ENCODE measurements at places on chromosomes 1 and 21.
A peak's percentile ranks its signal among the peaks of the same experiment; 100 is the strongest.

GRCh38 chr1:109628540-109629321, 9.1 kb downstream of the AMPD2 start:
- no peak for DNase-seq

DNA sequence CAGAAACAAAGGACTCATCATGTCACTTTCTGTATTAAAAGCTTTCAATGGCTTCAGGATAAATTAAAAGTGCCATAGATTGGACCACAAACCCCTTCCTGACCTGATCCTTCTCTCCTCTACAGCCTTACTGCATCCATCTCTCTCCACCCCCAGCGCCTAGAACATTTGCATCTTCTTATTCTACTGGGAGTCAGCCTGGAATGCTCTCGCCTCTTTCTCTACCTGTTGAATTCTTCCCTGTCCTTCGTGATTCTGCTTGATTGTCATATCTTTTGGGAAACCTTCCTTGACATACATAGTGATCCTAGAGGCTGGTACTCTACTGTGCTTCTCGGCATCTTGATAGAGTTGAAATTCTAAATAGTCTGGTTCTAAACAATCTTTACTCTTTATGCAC, 332.0 kb upstream of the PBX1 start:
- DNase-seq = no peak

DNA sequence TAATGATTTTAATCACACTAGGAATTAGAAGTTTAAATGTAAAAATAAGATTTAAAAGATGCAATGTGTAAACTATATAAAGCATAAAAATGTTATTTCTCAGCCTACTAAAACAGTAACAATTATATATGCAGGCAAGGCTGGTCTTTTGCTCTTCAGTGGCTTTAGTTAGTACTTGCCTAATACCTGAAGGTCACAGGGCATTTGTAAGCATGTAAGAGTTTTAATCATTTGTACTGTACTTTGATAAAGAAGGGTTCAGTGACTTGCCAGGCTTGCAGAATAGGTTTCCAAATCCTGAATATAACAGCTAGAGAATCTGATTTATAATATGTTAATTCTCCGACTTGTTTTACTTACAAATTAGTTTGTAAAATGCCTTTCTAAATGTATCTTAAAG, 256.5 kb downstream of the GPR52 start:
- no peak for DNase-seq

DNA sequence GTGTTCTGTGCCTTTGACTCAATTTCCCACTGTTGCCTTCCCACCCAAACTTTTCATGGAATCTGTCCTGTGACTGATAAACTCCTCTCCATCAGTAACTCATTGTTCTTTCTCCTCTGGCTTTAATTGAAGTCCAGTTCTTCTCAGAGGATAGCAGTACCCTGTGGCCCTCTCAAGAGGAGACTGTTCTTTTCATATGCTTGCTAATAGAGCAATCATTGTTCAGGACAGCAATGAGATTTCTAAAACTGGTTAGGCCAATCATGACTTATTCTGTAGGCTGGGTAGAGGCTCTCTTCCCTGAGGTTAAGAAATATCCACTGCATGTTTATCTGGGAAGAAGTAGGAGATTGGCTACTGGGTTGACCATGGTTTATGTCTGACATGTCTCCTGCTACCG, 98.8 kb downstream of the CHD1L start:
- no peak for DNase-seq

DNA sequence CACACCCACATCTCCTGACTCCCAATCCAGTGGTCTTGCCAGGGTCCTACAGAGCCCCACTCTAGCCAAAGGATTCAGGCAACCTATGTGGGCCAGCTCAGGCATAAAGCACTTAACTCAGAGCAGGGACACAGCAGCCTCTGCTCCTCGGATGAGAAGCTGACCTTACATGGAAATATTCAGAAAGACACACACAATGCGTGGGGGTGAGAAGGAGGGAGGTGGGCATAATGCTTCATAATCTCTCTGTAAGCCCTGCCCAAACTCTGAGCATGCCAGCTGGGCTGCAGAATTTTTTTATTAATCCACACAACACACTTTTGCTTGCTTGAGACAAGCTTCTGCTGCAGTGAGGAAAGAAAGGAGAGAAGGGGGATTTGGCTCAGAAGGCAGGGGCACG, 21.6 kb downstream of the KCND3 start:
- no peak for DNase-seq

- DNase-seq = no peak
Observed at GRCh38 chr1:113219377-113219776, 146.4 kb downstream of the LRIG2 start.

- no peak for DNase-seq
Observed at GRCh38 chr1:45215485-45216199, 9.2 kb upstream of the ZSWIM5 start.

- peak; percentile 4 for DNase-seq
Observed at GRCh38 chr1:147389532-147390184, 147.2 kb downstream of the CHD1L start.

DNA sequence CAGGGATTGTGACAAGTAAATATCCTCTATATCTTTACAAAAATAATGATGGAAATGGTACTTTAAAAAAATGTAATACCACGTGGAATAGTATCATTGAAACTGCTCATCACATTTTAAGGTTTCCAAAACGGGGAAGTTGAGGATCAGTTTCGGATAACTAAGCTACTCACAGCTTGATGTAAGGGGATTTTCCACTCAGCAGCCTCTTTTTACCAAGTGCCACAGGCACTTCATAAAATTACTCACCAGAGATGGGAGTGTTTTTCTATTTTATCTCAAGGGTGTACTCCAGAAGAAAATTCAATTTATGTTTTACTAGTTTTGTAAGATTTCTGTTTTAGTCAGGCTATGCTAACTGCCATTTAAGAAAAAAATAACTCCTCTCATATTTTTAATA, 91.7 kb downstream of the TPR start:
- peak; percentile 3 for DNase-seq

DNA sequence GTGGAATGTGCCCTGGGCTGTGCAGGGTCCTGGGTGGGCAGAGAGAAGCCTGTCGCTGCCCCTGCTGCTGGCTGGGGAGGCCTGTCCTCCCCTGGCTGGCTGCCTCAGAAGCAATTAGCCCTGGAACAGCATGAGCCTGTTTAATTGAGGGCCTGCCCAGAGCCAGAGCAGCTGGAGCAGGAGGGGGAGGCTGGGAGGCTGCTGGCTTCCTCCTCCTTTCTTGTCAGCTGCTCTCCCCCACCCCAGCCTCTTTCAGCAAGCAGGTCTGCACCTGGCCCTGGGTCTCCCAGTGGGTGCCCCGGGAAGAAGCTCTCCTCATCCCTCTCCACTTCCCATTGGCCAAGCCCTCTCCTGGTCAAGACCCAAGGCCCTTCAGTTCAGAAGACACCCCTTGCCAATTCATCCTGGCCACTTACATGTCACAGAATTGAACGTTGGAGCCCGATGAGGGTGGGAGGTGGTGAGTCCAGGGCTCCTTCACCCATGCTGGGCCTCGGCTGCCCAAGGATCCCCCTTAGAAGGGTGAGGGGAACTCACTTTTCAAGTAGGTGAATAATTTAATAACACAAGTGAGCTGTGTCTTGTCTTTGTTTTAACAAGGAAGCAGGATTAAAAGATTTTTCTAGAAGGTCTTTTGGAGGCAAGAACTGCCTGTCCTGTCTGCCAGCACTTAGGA, 13.2 kb downstream of the AMPD2 start:
- no peak for DNase-seq

DNA sequence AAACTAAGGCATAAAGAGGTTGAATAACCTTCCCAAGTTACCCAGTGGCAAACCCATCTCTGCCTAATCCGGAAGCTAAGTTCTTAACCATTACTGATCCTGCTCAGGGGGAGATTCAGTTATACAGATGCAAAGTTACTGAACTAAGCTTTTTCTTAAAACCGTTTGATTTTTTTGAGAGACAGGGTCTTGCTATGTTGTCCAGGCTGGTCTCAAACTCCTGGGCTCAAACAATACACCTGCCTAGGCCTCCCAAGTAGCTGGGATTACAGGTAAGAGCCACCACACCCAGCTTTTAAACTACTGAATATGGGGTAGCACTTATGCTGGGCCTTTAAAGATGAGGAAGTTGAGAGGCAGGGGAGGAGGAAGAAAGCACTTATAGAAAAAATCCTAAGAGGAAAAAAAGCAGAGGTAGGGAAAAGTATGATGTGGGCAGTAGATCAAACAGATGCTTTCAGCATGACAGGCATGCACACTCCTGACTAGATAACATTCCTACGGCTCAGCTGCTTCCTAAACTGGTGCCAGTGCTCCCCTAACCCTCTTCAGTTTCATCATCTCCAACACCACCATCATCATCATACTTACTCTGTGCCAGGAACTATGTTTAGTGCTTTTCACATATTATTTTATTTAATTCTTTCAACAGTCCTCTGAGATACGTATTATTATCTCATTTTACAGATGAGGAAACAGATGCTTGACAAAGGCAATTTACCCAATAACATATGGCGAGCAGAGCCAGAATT, 5.8 kb downstream of the PAFAH2 start:
- DNase-seq = no peak

GRCh38 chr1:44619261-44619900, 54.9 kb downstream of the TMEM53 start:
- no peak for DNase-seq

DNA sequence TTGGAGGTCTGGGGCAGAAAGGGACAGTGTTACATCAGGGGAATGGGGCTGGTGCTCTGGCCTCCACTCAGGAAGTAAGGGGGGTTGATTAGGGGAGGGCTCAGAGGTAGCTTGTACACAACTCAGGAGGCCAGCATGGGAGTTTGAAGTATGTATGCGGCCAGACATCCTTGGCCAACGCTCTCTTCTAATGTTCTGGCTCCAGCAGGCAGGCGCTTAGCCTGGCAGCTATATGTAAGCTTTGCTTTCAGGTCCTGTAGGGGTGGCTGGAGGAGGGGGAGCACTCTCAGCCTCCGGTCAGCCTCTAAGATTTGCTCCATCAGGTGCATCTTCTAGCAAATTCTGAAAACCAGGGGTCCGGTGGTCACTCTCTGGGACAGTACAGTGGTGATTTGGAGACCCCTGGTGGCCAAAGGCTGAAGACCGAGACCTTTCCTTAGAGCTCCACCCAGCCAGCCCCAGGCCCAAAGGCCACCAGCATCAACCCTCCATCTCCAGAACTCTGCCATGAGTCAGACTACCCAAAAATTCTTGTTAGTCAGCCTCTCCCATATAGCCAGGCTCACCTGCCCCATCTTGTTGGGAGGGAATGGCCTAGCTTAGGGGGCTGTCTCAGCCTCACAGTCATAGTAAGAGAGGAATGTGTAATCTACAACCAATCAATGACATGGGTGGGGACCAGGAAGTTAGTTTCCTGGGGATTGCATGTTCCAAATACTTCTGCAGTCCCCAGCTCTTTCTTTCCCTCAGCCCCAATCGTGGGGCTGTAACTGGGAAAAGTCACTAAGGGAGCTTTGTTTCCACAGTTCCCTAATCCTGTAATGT, 9.7 kb upstream of the COL8A2 start:
- DNase-seq = peak; percentile 32

GRCh38 chr1:53025034-53025768, 36.8 kb upstream of the PODN start:
- no peak for DNase-seq

- DNase-seq = no peak
Observed at GRCh38 chr1:52233463-52233862, 91.6 kb downstream of the ZFYVE9 start.

GRCh38 chr1:205929496-205930194, 13.6 kb downstream of the SLC26A9 start:
- no peak for DNase-seq

- no peak for DNase-seq
Observed at GRCh38 chr1:66768965-66769364, 16.7 kb downstream of the DYNLT5 start.

DNA sequence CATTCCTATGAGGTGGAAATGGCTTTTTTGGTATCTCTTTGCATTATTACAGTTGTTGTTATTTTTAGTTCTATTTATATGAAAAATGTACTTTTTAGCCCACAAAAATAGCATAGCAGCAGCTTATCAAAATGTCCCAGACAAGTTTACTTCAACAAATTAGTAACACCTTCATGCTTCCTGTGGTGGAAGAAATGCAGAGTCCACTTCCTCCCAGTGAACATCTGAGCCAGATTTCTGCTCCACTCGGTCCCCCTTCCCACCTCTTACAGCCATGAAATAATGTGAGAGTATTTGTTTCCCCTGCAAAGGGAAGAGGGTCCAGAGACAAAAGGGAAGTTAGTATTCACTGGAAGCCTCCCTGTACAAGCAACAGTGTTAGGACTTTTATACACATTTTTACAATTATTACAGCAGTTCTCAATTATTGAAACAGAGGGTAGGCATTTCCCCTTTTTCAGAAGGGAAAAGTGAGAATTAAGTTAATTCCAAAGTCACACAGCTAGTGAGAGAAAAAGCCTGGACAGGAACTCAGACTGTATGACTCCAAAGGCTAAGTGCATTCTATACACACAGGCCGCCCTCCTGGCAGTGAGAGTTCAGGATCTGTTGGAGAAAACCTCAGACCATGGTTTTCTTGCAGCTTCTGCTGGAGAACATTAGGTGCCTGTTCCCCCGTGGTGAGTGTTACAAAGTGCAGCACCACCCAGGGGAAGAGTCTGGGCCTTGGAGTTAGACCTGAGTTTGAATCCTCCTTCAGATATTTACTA, 126.5 kb downstream of the PBX1 start:
- no peak for DNase-seq

GRCh38 chr1:14924455-14925331, 228.9 kb upstream of the TMEM51 start:
- DNase-seq = no peak

DNA sequence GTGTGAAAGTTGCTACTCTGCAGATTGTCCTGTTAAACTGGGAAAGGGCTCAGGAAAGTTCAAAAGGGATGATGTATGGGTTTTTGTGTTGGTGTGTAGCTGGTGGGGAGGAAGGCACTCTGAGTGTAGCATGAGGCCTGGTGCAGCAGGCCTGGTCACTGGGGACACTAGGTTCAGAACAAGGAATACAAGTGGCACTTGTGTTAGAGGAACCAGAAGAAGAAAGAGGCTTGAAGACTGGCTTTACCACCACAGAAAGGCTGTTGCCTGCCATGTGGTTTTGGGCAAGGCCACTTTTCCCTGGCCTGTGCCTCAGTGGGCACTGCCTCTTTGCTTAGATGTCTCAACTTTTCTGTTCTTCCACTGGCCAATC, 122.8 kb downstream of the NOS1AP start:
- DNase-seq = no peak

GRCh38 chr1:19208710-19209438, 1.2 kb downstream of the UBR4 start:
- DNase-seq = no peak

DNA sequence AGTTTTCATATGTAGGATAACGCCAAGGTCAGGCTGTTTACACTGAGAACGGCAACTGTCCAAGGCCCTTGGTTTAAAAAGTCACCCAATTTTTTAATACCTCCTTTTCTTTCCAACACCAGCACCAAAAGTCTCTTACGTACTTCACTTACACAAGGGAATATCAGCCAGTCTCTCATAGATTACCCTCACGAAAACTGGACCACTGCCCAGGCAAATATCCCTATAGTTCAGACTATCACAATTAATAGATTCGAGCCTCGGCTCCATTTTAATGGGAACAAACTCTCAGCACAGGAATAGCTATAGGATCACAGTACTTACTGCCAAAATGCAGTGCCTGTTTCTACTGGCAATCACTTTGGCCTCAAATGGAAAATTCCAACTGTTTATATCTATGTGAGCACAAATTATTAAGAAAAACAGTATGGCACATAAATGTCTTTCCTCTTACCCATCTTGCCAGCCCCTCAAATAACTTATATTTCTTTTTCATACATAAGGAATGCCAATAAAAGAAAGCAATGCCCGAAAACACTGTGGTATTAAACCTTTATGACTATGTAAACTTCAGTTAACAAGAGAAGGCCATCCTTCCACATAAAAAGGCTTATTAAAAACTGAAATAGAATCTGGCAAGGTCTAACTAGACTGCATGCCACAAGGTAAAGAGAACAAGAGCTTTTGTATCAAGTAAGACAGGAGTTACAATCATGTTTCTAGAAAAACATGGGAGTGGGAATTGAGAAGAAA, 97.8 kb downstream of the SLC45A1 start:
- no peak for DNase-seq
